ENCODE measurements at places on chromosomes 12 and 14. TPM values are rescaled to one million over a fixed set of nuclear protein-coding genes. Genes with fewer than 3 reads are reported as not detected.

Gene DMAC2L
- total RNA-seq, result 31.0 TPM

Gene CACNA1C
- 30.1 TPM for total RNA-seq

Gene AJUBA
- total RNA-seq, result 39.9 TPM

Gene SYCP3
- not detected for total RNA-seq

Gene REC8
- total RNA-seq, result 12.6 TPM

Gene HOXC4
- total RNA-seq, result 3.5 TPM

Gene TAS2R50
- total RNA-seq, result 7.2 TPM

Gene PUS7L
- total RNA-seq, result 26.0 TPM

Gene ASCL1
- total RNA-seq, result not detected

Gene SPX
- not detected for total RNA-seq

Measured in ureter (tissue), 1 donor.